Endothelial cell of umbilical vein (primary cell): ENCODE measurements at places on chromosomes 13 and 19. TPM values are rescaled to one million over a fixed set of nuclear protein-coding genes. Genes with fewer than 3 reads are reported as not detected.
A peak's percentile ranks its signal among the peaks of the same experiment; 100 is the strongest.

DNA sequence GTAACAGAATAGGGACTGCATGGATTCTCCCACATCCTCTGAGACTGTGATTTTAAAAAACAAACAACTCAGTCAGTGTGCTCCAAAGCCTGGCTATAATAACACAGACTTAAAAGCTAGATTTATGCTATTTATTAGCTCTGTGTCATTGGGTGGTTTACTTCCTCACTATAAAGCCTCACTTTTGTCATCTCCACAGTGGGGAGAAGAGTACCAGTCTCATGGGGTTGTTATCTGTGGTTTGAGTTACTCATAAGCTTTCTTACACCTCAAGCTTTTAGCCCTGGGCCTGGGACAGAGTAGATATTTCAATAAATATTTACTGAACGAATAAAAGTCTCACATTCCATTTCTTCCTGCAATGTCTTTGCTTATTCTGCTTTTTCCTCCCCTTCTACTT is 5.3 kb downstream of the RNASEH2B start:
- peaks cover 29% of the 10 kb centered on the region for H3K4me1 ChIP-seq
- DNase-seq, result no peak
- H3K27ac ChIP-seq, result no peak overlapping the region
- H3K4me3 ChIP-seq, result no peak overlapping the region
- no peaks in the 10 kb centered on the region for H3K27me3 ChIP-seq

DNA sequence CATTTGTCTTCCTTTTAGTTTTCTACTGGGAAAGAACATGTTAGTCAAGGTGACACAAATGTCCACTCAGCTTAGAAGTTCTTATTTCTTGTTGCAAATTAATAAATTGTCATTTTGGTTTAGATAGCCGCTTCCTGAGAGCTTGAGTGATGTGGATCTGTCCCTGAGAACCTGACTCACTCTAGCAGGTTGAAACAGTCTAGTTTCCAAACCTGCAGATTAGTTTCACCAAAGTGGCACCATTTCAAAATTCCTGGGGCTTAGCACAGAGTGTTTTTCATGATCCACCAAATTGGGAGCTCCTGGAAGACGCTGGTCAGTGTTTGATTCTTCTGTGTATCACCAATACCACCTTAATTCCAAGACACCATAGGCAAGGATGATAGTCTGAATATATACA is 119.4 kb upstream of the TSC22D1 start:
- no peaks in the 10 kb centered on the region for H3K4me1 ChIP-seq
- H3K4me3 ChIP-seq, result no peak overlapping the region
- H3K27me3 ChIP-seq, result no peaks in the 10 kb centered on the region
- DNase-seq, result no peak
- no peak overlapping the region for H3K27ac ChIP-seq
- H3K36me3 ChIP-seq, result no peaks in the 10 kb centered on the region

DNA sequence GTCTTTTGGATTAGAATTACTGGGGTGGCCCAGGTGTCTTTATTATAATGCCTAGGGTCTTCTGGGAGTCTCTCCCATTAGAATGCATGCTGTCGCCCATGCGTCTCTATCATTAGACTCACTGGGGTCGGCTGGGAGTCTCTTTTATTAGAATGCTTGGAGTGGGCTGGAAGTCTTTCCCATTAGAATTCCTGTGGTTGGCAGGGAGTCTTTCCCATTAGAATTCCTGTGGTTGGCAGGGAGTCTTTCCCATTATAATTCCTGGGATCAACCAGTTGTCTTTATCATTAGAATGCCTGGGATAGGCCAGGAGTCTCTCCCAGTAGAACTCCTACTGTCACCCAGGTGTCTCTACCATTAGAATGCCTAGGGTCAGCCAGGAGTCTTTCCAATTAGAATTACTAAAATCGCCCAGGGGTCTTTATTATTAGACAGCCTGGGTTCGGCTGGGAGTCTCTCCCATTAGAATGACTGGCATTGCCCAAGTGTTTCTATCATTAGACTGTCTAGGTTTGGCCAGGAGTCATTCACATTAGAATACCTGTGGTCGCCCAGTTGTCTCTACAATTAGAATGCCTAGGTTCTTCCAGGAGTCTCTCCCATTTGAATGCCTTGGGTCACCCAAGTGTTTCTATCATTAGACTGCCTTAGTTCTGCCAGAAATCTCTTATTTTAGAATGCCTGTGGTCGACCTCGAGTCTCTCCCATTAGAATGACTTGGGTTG is 1558.5 kb downstream of the UQCRFS1 start:
- no peaks in the 10 kb centered on the region for H3K36me3 ChIP-seq
- H3K4me1 ChIP-seq, result no peaks in the 10 kb centered on the region

DNA sequence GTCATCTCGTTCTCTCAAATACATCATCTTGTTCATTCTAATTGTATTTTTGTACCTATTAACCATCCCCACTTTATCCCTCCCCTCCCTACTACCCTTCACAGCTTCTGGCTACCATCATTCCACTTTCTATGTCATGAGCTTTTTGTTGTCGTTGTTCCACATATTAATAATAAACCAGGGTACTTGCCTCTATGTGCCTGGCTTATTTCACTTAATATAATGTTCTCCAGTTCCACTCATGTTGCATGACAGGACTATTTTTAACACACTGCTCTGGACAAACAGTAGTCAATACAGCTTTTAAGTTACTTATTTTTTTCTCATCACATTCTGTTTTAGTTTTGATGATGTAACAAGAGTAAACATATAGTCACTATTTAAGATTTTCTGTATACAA is 872.3 kb downstream of the SLITRK1 start:
- H3K27ac ChIP-seq, result no peak overlapping the region
- H3K4me3 ChIP-seq, result no peak overlapping the region
- H3K27me3 ChIP-seq, result no peaks in the 10 kb centered on the region
- DNase-seq, result no peak

GRCh38 chr19:632579-633067 is 714 bp downstream of the POLRMT start:
- H3K27ac ChIP-seq, result peak overlapping the region; percentile 38
- no peaks in the 10 kb centered on the region for H3K27me3 ChIP-seq
- peaks cover 4% of the 10 kb centered on the region for H3K36me3 ChIP-seq
- peak overlapping the region; percentile 80 for H3K4me3 ChIP-seq
- peaks cover 16% of the 10 kb centered on the region for H3K4me1 ChIP-seq

GRCh38 chr19:17766543-17767131 is 15.4 kb downstream of the FCHO1 start:
- peaks cover 3% of the 10 kb centered on the region for H3K4me1 ChIP-seq
- no peak overlapping the region for H3K27ac ChIP-seq
- H3K4me3 ChIP-seq, result no peak overlapping the region
- peak; percentile 73 for DNase-seq
- H3K27me3 ChIP-seq, result no peaks in the 10 kb centered on the region

DNA sequence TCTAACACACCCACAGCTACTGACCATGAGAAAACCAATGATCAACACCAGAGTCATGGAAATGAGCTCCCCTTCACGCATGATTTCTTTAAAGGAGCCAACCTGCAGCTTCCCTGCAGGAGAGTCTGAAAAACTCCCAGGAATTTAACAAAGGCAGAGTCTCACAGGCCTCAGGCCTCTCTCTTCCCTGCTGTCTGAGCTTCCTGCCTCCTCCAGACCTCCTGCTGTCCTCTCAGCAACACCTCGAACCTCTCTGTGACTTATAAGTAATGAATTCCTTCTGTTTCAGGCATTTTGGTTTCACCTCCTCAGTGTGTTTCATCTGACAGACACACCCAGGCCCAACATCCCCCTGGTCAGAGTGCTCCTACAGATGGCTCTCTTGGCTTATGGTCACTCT is 1044.4 kb downstream of the UQCRFS1 start:
- no peaks in the 10 kb centered on the region for H3K27me3 ChIP-seq
- no peaks in the 10 kb centered on the region for H3K36me3 ChIP-seq
- no peak overlapping the region for H3K4me3 ChIP-seq

DNA sequence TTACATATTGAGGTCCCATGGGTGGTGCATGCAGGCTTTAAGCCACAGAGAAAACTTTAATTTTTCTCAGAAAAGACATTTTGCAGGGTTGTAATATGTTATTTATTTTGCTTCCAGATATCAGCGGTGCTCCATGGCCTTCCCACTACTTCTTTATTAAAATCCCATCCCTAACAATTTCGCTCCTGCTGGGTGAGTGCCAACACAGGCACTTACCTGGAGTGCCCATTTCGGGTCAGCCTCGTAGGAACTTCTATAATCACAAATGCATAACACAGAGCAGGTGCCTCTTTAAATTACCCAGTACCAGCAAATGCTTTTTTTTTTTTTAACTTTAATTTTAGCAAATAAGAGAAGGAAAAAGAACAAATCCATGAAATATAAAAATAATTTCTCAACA is 86.4 kb downstream of the EFNB2 start:
- no peaks in the 10 kb centered on the region for H3K4me1 ChIP-seq
- no peak for DNase-seq
- no peaks in the 10 kb centered on the region for H3K27me3 ChIP-seq
- no peaks in the 10 kb centered on the region for H3K36me3 ChIP-seq
- no peak overlapping the region for H3K4me3 ChIP-seq
- no peak overlapping the region for H3K27ac ChIP-seq

GRCh38 chr19:45049073-45049736 is 10.4 kb downstream of the CLASRP start:
- no peaks in the 10 kb centered on the region for H3K4me1 ChIP-seq
- no peak overlapping the region for H3K27ac ChIP-seq
- peaks cover 23% of the 10 kb centered on the region for H3K36me3 ChIP-seq
- no peak overlapping the region for H3K4me3 ChIP-seq

DNA sequence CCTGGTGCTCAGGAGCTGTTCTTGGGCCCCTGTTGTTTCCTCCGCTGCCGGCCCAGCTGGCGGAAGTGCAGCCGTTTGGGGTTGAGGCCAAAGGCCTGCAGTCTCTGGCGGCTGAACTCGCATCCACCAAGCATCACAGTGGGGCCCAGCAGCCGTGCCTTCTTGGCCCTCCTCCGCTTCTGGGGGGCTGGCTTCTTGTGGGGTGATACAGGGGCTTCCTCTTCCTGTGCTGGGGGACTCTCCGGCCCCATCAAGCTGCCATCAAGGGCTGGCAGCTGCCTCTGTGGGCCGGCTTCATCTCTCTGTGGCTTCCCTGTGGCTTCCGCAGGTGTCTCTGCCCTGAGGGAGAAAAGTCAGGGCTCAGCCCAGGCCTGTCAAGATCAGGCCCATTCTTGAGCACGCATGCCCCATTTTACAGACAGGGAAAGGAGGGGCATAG is 10.3 kb downstream of the ATG4D start:
- no peaks in the 10 kb centered on the region for H3K27me3 ChIP-seq
- H3K36me3 ChIP-seq, result peaks cover 46% of the 10 kb centered on the region
- H3K4me1 ChIP-seq, result no peaks in the 10 kb centered on the region
- H3K27ac ChIP-seq, result no peak overlapping the region

GRCh38 chr19:46944123-46944748 is 75.4 kb upstream of the NPAS1 start:
- H3K27me3 ChIP-seq, result no peaks in the 10 kb centered on the region
- H3K36me3 ChIP-seq, result peaks cover 2% of the 10 kb centered on the region
- peaks cover 2% of the 10 kb centered on the region for H3K4me1 ChIP-seq
- no peak for DNase-seq
- H3K4me3 ChIP-seq, result no peak overlapping the region

GRCh38 chr13:76937281-76937820 is 11.0 kb upstream of the ACOD1 start:
- DNase-seq, result peak; percentile 86
- no peak overlapping the region for H3K27ac ChIP-seq
- no peak overlapping the region for H3K4me3 ChIP-seq

- no peak overlapping the region for H3K27ac ChIP-seq
- H3K4me3 ChIP-seq, result no peak overlapping the region
- H3K27me3 ChIP-seq, result no peaks in the 10 kb centered on the region
- no peaks in the 10 kb centered on the region for H3K36me3 ChIP-seq
Measured at GRCh38 chr13:107441279-107441678, 774.1 kb downstream of the LIG4 start.

DNA sequence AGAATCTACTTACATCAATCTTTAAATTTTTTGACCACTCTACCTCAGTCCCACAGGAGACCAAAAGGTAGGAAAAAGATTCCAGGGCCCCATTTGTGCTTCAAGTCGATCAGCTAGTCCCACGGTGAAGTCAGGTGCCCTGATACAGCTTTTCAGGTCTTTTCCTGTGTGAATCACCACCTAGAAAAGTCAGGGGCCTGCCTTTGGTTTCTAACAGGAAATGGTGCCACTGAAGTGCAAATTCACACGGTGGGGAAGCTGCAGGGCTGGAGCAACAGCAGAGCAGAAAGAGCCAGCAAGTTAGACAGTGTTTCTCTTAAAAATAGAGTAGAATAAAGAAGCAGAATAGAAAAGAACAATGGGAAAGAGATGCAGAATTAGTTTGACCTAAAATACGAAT is 107.5 kb downstream of the KLF12 start:
- H3K4me1 ChIP-seq, result peaks cover 11% of the 10 kb centered on the region
- no peaks in the 10 kb centered on the region for H3K36me3 ChIP-seq
- H3K4me3 ChIP-seq, result no peak overlapping the region
- H3K27me3 ChIP-seq, result no peaks in the 10 kb centered on the region

The PSG6 gene
- total RNA-seq, result not detected in 2 replicates

The WDR88 gene
- not detected in 2 replicates for total RNA-seq

The KRI1 gene
- 23.1 and 25.7 TPM in 2 replicates for total RNA-seq

The ZNF541 gene
- 0.13 TPM in 1 of 2 replicates, not detected in the other for total RNA-seq

The ATP12A gene
- total RNA-seq, result not detected in 2 replicates

The CYP2A7 gene
- total RNA-seq, result not detected in 2 replicates
